ENCODE measurements at places on chromosomes 12 and 14.
A peak's percentile ranks its signal among the peaks of the same experiment; 100 is the strongest.

DNA sequence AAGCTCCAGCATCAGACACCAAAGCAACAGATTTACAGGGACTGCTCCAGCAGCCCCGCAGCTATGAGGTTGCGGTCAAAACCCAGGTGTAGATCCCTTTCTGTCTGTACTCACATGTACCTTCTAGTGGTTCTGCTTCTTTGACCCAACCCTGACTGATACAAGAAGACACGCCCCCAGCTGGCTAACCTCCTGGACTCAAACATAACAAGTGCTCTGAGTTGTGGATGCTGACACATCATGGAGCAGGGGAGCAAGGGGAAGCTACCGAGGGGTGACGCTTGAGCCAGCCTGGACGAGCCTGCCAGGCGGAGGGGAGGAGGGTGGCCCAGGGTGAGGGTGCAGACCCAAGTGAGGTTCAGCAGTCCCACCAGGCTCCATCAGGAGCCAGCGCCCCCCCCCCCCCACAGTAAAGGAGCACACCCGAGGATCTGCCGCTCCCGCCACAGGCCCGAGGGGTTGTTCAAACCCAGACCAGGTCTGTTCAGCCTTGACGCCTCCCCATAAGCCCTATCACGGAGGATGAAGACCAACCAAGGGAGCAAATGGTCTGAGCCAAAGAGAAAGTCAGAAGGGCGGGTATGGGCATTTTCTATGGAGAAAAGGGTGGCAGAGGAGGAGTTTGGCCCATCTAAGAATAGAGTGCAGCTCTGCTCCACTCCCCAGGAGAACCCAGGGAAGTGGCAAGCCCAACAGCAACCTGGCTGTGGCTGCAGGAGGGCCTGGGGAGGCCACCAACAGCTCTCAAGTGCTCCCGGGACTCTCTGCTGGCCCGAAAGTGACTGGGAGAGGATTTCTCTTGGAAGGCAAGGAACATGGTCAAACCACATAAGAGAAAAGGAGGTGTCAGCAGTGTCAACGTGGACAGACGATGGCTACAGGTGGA, 229.4 kb downstream of the BCL11B start:
- no peak for DNase-seq

GRCh38 chr14:21026274-21026987, 1.6 kb upstream of the NDRG2 start:
- no peak for DNase-seq

DNA sequence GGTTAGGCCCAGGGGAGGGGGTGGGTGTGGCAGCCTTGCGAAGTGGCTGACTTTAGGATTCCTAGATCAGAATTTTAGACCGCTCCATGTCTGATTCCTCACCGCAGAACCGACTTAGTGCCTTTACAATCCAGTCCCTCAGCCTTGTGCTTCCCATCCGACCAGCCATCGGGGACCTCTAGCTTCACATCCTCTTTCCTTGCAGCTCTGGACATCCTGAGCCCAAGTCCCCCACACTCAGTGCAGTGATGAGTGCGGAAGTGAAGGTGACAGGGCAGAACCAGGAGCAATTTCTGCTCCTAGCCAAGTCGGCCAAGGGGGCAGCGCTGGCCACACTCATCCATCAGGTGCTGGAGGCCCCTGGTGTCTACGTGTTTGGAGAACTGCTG, 557 bp downstream of the COPS7A start:
- DNase-seq = peak; percentile 44

DNA sequence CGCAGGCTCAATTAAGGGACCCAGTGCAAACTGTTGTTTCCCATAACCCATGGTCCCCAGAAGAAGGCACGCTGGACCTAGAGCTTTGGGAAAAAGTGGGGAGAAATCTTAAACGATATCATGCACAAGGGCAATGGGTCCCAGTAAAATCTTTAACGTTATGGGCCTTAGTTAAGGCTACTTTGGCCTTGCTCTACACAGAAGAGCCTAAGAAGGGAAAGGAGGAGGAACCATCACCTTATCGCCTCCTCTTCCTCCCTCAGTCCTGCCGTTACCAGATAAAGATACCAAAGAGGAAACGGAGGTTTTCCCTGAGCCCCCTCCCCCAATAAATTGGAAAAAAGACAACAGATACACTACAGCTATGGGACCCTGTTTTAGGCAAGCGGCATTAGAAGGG, 116.9 kb downstream of the PPHLN1 start:
- DNase-seq = no peak

DNA sequence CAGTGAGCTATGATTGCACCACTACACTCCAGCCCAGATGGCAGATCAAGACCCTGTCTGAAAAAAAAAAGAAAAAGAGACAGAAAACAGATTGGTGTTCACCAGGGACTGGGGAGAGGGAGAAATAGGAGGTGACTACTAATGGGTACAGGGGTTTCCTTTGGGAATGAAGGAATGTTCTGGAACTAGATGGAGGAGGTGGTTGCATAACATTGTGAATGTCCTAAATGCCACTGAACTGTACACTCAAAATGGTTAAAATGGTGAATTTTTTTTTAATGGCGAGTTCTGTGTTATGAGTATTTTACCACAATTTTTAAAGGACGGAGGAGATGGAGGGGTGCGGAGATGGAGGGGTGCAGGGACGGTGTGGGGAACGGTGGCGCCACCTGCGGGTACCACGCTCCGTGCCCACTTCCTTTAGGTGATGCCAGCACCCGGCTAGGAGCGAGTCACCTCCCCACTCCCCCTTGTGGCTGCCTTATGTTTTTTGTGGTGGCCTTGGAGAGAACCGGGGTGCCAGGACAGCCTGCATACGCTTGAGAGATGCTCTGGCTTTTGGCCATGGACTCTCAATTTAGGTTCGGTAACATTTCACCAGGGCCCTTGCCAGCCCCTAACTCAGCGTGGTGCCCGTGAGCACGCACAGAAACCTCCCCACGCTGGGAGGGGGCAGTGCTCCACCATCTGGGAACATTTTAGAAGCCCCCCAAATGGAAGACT, 16.1 kb downstream of the UBC start:
- peak; percentile 41 for DNase-seq

DNA sequence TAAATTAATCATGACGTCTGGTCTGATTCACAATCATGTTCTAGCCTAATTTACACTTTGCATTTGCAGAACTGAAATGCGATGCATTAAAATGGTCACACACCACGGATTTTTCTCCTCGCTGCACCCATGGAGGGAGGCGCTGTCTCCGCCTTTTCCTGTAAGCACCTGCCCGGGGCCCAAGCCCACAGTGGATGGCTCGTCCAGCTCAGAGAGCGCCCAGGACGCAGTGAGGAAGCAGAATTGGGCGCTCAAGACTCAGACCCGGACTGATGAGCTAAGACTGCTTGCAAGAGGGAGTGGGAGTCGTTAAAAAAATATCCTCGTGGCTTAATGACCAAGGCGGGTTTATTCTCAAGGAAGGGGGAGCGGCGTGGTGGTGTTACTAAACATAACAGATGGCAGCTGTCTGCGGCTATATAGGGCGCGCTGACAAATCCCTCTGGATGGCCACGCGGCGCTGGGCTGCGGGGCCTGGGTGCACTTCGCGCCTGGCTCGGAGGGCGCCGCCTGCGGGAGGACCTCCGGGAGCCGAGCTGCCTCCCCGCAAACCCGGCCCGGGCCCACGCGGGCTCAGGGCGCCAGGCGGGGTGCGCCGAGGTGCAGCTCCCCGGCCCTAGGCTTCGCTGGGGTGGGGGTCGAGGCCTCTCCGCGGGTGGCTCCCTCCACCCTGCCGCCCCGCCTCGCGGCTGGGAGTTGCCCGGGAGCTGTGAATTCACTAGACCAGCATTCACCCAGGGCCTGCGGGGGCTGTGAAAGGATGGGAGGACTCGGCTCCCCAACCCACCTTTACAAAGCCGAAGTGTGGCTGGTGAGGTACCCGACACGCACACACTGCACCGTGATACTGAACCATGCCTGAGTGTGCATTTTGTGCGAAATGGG, 78.7 kb downstream of the PPM1A start:
- DNase-seq = no peak

DNA sequence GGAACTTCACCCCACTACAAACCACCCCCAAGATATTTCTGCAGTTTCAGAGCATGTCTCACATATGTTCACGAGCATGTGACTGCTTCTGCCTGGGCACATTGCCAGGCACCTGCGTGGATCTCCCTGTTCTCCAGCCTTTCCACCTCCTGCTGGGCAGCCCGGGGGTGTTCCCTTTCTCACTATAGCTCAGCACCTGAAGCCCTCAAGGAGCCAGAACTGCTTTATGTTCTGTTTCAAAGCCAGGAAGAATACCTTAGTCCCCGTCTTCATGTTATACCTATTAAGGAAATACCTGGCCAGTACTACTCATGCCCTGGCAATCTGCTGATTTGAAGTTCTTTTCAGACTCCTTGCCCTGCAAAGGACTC, 4.2 kb upstream of the FGF6 start:
- peak; percentile 6 for DNase-seq

DNA sequence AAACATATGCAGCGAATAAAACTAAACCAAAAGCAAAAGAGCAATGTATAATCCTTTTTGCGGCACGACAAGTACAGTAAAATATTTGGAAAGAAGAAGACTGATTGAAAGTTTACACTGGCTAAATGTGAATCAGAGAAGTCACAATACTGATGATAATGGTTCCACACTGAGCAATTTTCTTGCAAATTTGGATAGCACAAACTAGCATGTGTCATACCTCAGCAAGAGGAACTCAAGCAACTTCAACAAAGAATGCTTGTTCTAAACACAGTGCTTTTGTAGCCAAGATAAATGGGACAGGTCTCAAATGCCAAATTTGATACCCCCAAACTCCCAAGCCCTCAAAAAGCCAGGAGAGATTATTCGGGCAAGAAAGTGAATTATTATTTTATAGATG, 839.1 kb downstream of the GALC start:
- DNase-seq = no peak

GRCh38 chr12:61713121-61713520, 547.1 kb upstream of the USP15 start:
- DNase-seq = peak; percentile 46

DNA sequence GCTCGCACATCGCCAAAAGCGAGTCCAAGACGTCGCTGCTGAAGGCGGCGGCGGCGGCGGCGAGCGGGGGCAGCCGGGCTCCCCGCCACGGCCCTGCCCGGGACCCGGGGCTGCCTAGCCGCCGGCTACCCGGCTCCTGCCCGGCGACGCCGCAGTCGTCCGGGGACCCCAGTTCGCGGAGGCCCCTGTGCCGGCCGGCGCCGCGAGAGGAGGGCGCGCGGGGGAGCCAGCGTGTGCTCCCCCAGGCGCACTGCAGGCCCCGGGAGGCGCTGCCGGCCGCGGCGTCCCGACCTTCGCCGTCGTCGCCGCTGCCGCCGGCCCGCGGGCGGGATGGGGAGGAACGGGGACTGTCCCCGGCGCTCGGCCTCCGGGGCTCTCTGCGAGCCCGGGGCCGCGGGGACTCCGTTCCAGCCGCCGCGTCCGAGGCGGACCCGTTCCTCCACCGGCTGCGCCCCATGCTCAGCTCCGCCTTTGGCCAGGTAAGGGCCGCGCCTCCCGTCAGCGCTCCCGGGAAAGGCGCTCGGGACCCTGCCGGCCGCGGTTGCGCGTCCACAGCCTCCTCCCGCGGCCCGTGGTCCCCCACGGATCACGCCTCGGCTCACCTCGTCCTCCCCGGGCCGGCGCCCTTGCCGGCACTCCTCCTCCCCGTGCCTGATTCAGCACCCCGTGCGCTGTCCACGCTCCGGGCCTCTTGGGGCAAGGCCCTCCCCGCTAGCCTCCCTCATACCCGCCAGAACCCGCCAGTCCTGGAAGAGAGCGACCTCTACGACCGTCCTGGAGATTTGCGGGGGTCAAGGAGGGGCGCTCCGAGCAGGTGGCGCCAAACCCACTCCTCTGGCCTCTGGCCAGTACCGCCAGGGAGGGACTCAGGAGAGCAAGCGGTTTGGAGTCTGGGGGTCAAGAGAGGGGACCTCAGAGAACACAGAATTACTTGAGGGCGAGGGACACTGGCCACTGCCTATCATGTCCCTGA, 721 bp downstream of the CABP1 start:
- no peak for DNase-seq

DNA sequence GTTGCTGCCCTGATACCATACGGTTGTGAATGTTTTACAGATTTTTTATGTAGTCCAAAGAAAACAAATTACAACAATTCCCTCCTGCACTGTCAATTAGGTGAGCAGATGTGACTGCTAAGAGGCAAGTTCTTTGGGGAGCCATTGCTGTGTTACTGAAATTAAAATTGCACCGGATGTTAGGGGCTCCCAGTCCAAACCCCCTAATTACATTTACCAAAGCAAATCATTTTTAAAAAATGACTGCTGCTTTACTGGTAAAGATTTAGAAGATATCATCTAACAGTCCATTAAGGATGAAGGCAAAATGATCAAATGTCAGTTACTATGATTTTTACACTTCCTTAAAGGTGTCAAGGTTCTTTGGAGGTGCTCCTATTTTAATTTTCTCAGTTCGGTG, 70.1 kb upstream of the CSRP2 start:
- no peak for DNase-seq

- DNase-seq = no peak
Measured at GRCh38 chr14:33510991-33511390, 439.9 kb downstream of the EGLN3 start.

- peak; percentile 51 for DNase-seq
Measured at GRCh38 chr12:88934163-88934747, 354.0 kb upstream of the KITLG start.

DNA sequence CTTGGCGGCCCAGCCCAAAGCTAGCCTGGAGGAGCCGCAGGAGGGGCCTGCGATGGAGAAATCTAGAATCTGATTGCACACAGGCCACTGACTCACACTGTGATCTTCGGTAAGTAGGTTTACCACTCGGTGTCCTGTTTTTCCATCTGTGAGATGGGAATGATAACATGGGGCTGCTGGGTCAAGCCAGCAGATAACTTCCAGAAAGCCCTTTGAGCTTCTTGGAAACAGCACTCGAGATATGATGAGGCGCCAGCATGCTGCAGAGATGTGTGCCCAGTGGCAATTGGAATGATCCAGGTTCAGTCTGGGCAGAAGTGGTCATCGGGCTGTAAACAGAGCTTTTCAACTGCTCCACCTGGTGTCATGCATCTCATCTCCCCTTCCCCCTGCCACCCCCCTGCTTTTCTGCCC, 771.3 kb upstream of the TBX3 start:
- DNase-seq = no peak

- DNase-seq = no peak
Measured at GRCh38 chr14:75413013-75413412, 14.8 kb upstream of the JDP2 start.

GRCh38 chr14:89848165-89848564, 106.4 kb downstream of the EFCAB11 start:
- no peak for DNase-seq

GRCh38 chr14:54836231-54836630, 66.4 kb downstream of the GCH1 start:
- no peak for DNase-seq

- DNase-seq = no peak
Measured at GRCh38 chr14:55968741-55969140, 149.5 kb upstream of the PELI2 start.

DNA sequence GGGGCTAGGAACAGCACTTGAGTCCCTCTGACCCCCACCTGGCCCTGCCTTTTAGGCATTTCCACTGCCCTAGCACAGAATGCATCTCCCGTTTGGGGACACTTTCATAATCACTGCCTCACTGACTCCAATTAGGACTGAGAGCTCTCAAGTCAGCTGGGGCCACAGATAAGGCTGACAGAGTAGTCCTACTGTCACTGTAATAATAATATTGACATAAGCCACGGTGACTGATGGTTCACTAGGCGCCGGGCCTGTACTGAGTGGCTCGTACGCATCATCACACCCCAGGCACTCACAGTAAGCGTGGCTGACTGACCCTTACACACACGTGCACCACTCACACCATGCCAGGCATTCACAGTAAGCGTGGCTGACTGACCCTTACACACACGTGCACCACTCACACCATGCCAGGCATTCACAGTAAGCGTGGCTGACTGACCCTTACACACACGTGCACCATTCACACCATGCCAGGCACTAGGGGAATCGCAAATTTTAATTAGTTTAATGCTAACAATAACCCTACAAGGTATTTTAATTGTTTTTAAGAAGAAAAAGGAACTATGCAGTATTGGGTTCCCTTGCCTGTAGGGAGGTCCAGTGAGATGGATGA, 87.7 kb downstream of the CHGA start:
- no peak for DNase-seq
